T-helper 2 cell treated with Interferon-gamma antibody and Interleukin-4, amounts not matched to agents 5 μg/mL and 100 μg/mL, for 36 hours (primary cell): ENCODE measurements at places on chromosomes 12 and 14.
A peak's percentile ranks its signal among the peaks of the same experiment; 100 is the strongest.

- H3K27ac ChIP-seq: no peak overlapping the region
- no peaks in the 10 kb centered on the region for H3K36me3 ChIP-seq
- peaks cover 22% of the 10 kb centered on the region for H3K27me3 ChIP-seq
- no peak overlapping the region for H3K4me3 ChIP-seq
- no peaks in the 10 kb centered on the region for H3K4me1 ChIP-seq
Observed at GRCh38 chr12:111181143-111181726, 187.7 kb downstream of the PHETA1 start.

DNA sequence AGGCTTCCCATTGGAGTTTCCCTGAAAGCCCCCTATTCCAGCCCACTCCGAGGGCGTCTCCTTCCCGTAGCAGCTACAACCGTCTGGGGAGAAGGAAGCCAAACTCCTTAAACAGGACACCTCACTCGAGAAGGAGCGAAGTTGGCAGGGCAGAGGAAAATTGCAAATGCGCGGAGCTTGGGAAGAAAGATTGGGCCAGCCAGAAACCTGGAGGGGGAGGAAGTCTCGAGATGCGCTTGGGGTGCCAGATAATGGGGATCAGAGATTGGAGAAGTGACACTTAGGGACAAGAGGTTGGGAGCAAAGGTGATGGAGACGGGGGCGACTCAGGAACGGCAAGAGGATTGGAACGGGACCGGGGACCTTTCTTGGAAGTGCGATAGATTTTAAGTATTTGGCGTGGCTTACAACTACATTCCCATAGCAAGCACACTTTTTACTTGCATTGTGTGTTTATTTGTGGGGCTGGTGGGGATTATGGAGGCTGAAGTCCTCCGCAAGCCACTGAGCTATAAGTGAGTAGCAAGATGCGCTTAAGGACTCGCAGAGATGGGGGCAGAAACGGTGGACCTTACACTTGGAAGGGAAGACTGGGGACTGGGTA lies 926 bp downstream of the HRK start:
- H3K27me3 ChIP-seq: peaks cover 86% of the 10 kb centered on the region
- H3K4me3 ChIP-seq: peak overlapping the region; percentile 67
- H3K4me1 ChIP-seq: peaks cover 14% of the 10 kb centered on the region
- H3K27ac ChIP-seq: peak overlapping the region; percentile 47
- H3K36me3 ChIP-seq: no peaks in the 10 kb centered on the region

GRCh38 chr14:51873221-51873893 lies 12.9 kb downstream of the GNG2 start:
- peaks cover 37% of the 10 kb centered on the region for H3K36me3 ChIP-seq
- H3K27me3 ChIP-seq: no peaks in the 10 kb centered on the region
- H3K27ac ChIP-seq: peak overlapping the region; percentile 54
- DNase-seq: peak; percentile 66
- peak overlapping the region; percentile 4 for H3K4me3 ChIP-seq

GRCh38 chr14:91883753-91884152 lies 16.4 kb upstream of the TC2N start:
- no peak overlapping the region for H3K27ac ChIP-seq
- DNase-seq: no peak
- no peaks in the 10 kb centered on the region for H3K27me3 ChIP-seq
- no peaks in the 10 kb centered on the region for H3K36me3 ChIP-seq
- H3K4me1 ChIP-seq: peaks cover 25% of the 10 kb centered on the region

DNA sequence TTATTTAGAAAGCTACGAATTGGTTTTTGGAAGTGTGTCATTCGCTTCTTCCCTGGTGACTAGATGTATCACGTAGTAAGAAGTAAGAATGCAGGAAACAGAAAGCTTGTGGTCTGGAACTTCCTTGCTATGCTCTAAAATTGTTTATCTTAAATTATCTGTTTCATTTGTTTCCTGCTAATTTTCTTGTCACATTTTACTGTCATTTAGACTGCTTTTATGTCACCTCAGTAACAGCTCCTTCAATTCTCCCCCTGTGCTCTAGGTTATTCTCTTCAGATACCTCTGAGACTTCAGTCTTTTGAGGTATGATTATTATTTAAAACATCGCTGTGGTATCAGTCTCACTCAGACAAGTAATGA lies 699 bp upstream of the CD69 start:
- no peaks in the 10 kb centered on the region for H3K27me3 ChIP-seq
- H3K4me1 ChIP-seq: peaks cover 46% of the 10 kb centered on the region
- H3K4me3 ChIP-seq: peak overlapping the region; percentile 97
- DNase-seq: no peak
- H3K27ac ChIP-seq: peak overlapping the region; percentile 97
